SW 1271 (cell line): ENCODE measurements at places on chromosomes 6 and 20.

- no peak for DNase-seq
Observed at GRCh38 chr6:105786890-105787655, 299.1 kb upstream of the PRDM1 start.

DNA sequence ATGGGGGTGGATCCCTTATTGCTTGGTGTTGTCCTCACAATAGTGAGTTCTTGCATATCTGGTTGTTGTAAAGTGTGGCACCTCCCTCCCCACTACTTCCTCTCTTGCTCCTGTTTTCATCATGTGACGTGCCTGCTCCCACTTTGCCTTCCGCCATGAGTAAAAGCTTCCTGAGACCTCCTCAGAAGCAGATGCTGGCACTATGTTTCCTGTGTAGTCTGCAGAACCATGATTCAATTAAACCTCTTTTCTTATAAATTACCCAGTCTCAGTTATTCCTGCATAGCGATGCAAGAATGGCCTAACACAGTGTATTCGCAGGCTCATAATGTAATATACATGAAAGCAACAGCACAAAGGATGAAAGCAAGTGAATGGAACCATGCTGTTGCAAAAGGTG lies 28.4 kb upstream of the ANKRD60 start:
- DNase-seq, result no peak

- DNase-seq, result no peak
Observed at GRCh38 chr20:63254606-63255384, 532 bp upstream of the NKAIN4 start.

DNA sequence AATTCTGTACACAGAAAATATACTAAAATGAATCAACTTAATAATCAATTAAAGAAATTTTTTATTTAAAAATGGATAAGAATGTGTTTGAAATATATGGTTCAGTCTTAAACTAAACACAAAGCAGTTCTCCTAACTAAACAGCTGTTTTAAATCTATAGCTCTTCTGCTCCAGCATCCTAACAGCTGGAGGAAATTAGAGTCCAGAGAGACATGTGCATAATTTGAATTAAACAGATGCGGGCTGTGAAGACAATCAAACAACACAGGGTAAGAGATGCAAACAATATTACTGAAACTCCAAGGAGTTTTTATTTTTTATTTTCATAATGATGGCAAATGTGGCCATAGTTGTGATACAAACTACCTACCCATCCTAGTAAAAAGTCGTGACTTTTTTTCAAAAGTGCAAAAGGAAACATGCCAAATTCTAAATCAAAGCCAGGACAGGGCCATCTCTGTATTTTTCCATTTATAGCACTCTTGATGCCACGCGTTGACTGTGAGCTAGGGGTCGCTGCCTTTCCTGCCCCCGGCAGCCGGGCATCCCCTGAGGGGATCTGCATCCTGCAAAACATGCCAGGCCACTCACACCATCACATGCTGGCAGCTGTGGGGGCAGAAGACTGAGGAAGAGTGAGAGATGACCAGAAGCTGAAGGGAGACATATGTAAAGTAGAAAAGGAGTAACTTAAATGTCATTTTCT lies 310.6 kb downstream of the PRKN start:
- no peak for DNase-seq

- DNase-seq, result no peak
Observed at GRCh38 chr20:35166242-35166830, 5.5 kb upstream of the PROCR start.

DNA sequence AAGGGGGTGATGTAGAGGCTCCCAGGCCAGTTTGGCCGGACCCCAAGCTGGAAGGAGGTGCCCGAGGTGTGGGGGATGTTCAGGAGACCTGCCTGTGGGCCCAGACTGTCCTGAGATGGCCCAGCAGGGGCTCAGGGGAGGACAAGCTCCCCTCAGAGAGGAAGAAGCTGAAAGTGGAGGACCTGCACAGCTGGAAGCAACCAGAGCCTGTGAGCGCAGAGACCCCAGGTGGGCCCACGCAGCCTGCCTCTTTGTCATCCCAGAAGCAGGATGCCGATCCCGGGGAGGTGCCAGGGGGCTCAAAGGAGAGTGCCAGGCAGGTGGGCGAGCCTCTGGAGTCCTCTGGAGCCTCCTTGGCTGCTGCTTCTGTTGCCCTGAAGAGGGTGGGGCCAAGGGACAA lies 29.7 kb downstream of the ZNF831 start:
- no peak for DNase-seq
